CD4-positive, alpha-beta T cell treated with Interleukin-15 for 4 hours (primary cell): ENCODE measurements at places on chromosomes 1 and 21.
A peak's percentile ranks its signal among the peaks of the same experiment; 100 is the strongest.

DNA sequence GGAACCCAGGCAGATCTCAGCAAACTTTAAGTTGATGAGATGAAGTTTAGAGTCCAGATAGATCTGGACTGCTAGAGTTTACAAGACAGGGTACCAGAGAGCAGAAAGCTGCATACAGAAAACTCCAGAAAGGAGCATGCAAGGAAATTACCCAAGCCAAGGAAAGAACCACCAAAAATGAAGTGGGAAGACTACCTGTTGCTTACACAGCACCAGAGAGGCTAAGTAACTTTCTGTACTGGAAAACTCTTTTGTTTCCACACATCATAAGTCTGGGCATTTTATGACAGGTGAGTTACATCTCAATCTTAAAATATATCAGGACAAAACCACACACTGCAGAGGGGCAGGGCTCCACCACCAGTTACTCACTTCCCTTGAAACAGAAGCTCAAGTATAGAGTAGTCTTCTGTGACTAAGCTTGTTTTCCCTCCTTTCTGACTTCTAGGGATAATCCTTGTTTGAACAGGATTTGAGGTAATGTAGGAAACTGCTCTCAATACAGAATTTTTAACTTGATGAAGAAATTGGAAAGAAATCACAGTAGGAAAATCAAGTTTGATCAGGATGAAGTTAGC lies 17.4 kb upstream of the GJA9 start:
- no peak for DNase-seq

DNA sequence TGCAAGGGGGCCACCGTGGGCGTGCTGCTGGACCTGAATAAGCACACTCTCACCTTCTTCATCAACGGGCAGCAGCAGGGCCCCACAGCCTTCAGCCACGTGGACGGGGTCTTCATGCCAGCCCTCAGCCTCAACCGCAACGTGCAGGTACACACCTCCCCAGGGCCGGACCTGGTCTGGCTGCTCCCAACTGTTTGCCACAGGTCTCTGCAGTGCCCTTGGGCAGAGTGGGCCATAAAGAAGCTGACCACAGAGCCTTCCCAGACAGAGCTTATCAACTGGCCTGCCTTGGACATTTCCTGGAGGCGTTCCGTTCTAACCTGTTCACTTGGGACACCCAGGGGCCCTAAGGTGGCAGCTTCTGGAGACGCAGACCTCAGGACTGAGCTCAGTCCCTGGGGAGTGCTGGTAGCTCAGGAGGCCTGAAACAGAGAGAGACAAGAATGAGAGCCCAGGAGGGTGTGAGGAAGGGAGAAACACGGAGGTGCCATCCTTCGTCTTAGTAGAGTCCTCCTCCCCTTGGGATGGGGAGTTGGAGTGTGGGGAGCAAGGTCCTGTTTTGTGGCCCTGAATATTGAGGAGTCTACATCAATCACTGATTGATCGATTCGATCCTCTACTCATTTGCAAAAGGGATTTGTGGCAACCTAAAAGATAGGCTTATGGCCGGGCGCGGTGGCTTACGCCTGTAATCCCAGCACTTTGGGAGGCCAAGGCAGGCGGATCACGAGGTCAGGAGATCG lies 27.0 kb upstream of the GNPAT start:
- DNase-seq, result no peak

DNA sequence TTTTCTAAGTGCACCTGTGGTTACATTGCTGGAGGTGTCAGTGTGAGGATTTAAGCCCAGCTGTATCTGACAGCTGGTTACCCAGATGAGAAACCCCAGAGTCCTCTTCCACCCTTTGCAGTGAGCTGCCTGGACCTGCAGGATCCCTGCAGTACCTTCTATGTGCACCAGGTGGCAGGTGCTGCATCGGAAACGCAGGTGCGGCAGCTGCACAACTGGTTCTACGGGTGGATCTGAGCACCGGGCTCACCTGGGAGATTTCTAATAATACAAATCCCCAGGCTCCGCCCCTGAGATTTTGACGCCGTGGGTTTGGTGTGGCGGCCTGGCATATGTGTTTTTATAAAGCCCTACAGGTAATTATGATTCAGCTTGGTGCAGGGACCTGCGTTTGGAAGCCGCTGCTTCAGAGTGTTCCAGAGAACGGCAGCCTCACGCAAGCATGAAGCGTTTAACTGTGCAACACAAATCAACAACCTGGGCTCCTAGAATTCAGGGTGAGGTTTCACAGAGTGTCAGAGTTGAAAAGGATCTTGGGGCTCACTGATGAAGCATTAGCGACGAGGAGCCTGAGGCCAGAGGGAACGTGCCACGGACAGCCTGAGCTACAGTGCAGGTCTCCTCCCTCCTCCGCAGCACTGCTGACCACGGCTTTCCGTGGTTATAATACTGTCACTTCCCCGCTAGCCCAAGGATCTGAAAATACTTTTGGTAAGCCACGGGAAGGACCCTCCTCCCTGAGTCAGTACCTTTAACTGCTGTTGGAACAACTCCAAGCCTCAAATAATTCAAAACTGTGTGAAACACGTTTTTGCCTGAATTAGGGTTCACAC lies 96.7 kb upstream of the TRABD2B start:
- DNase-seq, result peak; percentile 60

DNA sequence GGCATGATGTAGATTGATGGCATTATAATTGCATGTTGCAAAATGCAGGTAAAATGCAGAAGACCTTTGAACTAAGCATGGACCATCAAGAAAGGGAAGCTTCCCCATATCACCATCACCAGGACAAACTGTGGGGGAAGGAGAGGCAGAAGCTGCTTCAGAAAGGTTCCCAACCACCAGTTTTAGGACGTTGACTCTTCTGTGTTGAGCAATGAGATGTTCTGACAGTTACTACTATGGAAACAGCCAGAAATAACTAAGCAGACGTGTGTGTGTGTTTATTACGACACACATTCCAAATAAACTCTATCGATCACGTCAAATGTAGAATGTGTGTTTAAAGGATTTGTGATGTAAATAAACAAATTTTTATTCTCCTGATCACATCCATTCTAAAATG lies 110.2 kb upstream of the PLD5 start:
- no peak for DNase-seq

DNA sequence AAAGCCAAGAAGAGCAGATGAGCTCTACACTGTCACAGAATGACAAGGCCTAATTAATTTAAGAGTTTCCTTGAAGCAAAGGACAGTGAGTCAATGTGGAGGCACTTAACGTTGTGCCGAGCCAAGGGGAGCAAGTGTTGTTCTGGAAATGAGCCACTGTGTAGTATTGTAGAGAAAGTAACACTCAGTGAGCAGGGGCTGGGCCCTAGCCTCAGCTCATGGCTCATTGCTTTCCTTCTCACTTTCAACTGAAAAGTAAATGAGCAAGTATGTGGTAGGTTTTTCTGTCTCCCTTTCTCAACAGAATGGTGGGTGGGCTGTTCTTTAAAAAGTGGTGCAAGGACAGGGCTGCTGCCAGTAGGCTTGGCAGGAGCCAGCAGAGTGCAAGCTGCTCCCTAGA lies 11.8 kb upstream of the KIAA0040 start:
- no peak for DNase-seq

- DNase-seq, result no peak
Measured at GRCh38 chr1:20484519-20485462, 1.2 kb downstream of the CAMK2N1 start.

DNA sequence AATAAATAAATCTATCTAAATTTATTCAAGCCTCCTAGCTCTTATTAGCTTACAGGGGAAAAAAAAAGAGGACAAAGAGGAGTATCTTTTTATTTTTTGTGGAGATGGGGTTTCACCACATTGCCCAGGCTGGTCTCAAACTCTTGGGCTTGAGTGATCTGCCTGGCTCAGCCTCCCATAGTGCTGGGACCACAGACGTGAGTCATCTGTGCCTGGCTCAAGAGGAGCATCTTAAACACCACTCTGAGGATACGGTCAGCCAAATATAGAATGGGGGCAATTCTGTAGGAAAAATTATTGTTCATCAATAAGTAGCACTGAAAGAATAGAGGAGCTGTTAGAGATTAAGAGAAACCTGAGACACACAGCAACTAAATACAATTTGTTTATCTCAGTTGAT lies 24.1 kb downstream of the SLC45A3 start:
- DNase-seq, result no peak

GRCh38 chr1:204584699-204585372 lies 68.6 kb downstream of the MDM4 start:
- peak; percentile 13 for DNase-seq

DNA sequence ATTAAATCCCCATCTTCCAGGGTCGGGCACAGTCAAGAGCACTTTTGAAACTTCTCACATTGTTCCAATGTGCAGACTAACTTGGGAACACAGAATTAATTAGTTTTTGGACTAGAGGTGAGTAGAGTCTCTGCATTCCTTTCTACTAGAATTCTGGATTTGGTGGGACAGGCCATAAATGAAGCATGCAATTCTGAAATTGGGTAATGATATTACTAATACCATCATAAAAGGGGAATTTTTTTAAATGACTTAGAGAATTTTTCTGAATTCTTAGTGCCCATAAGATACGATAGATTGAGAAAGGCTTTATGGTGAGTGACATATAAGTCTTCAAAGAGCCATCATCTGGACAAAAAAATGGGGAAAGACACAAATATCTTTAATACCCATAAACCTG lies 41.8 kb downstream of the ADAMTS5 start:
- no peak for DNase-seq

DNA sequence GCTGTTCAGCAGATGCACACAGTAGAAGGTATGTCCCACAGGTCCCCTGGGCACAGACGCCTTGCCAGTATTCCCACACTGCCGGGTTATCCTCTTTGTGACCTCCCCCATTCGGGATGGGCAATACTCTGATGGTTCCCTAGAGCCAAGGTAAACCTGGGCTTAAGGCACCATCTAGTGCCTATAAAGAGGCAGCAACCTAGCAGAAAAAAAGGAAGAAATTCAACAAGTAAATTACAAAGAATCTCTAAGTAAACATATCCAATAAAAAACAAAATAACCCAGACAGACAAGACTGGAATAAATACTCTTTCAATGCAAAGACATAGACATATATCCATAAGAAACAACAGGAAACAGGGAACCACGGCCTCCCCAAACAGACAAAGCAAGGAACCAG lies 39.4 kb downstream of the HSF2BP start:
- DNase-seq, result no peak

DNA sequence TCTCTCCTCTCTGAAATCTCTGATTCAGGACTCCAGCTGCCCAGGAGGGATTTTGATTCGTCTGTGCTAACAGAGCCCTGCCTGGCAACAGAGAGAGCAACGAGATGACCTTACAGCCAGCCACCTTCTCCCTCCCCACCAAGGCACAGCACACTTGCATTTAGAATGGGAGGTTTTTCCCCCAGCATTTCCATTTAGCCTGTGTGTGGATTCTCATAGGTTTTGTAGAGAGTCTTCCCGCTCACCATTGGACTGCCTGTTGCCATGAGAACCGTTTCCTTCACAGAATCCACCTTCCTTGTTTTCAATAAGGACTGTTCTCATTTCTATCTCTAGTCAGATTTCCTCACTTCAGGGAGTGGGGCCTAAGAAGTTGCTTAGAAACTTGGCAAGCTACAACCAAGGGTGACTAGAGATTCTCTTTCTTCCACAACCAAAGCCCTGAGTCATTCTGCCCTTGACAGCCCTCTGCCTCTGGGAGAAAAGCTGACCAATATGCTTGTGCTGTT lies 5.8 kb upstream of the IKBKE start:
- DNase-seq, result no peak

- DNase-seq, result peak; percentile 79
Measured at GRCh38 chr1:32247983-32248889, 1.2 kb downstream of the FAM167B start.
